ENCODE measurements at places on chromosomes 3 and 15. TPM values are rescaled to one million over a fixed set of nuclear protein-coding genes. Genes with fewer than 3 reads are reported as not detected.
A peak's percentile ranks its signal among the peaks of the same experiment; 100 is the strongest.

PDZRN3 gene
- 143 TPM for total RNA-seq

REC114 gene
- total RNA-seq: not detected

CADPS gene
- total RNA-seq: 7.7 TPM

FEZF2 gene
- 0.62 TPM for total RNA-seq

HESX1 gene
- 0.23 TPM for total RNA-seq

LHFPL4 gene
- total RNA-seq: 0.28 TPM

- no peak for DNase-seq
Observed at GRCh38 chr15:39736412-39737195, 46.0 kb downstream of the FSIP1 start.

GRCh38 chr3:88150371-88150770 is 612 bp downstream of the C3orf38 start:
- DNase-seq: no peak

DNA sequence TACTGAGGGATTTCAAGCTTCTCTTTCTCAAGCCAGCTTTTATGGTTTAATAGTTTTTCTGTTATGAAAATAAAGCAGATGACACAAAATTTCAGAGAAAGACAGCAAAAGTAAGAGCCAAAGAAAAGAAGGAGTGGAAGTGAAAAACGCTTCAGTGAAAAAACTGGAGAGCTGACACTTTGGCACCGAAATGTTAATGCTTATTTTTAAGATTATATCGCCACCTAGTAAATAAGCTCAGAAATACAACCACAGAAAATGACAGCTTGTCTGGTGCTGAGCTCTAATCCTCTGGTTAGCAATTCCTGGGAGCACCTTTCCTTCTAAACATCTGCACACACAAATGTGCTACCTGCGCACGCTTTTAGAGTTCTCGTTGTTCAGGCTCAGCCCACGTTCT is 101.6 kb downstream of the ZPLD1 start:
- peak; percentile 4 for DNase-seq

GRCh38 chr3:53740956-53741355 is 105.3 kb downstream of the CHDH start:
- DNase-seq: no peak

DNA sequence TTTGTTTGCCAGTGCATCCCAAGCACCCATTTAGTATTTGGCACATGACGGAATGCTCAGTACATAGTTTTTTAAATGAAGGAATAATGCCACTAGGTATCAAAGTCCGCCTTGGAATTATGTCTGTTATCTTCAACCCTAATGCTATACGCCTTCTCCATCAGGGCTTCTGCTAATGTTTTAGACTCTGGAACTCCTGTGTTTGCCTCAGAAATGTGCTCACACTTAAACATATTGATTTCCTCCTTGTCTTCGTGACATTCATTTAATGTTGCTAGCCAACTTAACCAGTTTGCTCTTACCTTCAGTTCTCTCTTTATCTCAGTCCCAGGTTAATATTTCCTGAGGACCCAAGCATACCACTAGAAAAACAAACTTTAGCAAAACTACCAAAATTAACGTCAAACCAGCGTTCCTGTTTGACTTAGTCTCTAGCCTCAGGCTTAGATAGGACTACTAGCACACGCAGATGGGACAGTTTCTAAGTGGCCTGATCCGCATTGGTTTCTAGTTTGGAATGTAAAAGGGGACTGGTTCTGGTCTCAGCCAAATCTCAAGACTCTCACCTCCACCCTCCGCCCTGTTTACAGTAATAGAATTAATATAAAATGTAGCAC is 81.4 kb downstream of the IL1RAP start:
- no peak for DNase-seq

GRCh38 chr3:129794311-129795185 is 99.0 kb downstream of the TMCC1 start:
- DNase-seq: peak; percentile 24

DNA sequence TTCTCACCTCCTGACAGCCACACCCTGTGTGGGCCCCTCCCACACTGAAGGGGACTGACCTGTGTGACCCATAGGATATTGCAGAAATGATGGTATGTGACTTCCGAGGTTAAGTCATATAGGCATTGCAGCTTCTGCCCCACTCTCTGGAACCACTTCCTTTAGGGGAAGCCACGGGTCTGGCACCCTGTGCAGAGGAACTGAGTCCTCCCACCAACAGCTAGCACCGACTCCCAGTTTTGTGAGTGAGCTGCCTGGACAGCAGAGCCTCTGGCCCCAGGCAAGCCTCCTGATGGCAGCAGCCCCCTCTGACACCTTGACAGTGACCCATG is 24.6 kb upstream of the SLC6A6 start:
- no peak for DNase-seq

DNA sequence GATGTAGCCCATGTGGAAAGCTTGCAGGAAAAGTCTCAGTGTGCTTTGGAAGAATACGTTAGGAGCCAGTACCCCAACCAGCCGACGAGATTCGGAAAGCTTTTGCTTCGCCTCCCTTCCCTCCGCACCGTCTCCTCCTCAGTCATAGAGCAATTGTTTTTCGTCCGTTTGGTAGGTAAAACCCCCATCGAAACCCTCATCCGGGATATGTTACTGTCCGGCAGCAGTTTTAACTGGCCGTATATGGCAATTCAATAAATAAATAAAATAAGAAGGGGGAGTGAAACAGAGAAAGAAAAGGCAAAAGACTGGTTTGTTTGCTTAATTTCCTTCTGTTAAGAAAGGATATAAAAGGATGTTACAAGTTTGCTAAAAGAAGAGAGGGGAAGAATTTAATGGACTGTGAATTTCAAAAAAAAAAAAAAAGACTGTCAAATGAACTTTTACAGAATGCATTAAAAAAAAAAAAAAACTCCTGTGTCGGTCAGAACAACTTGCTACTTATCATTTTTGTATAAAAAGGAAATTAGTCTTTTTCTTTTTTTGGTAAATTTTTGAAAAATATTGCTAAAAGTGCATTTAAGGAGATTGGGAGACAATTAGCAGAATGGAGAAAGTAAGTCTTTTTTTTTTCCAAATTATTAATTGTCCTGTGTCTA is 7.0 kb downstream of the NR2F2 start:
- DNase-seq: no peak

DNA sequence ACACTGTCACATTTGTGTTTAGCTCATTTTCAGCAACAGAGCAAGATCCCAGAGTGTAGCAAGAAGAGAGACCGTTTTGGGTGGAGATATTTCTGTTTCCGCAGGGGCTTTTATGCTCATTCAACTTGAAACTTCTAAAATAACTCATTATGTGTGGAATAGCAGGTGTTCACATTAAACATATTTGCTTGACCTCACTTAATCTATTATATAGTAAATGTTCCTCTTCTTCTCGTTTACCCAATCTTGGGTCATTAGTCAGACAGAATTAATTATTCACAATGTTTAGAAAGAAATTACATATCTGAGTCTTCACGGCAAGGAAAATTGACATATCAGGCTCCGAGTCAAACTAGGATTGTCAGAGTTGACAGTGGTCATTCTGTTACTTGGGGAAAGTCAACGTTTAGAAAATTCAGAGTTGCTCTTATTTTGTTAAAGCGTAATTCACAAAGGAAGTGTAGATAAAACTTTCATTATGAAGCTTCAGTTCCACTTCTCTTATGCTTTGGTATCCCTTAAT is 222.9 kb downstream of the TPRG1 start:
- no peak for DNase-seq

- DNase-seq: no peak
Observed at GRCh38 chr15:95559875-95560394, 770.6 kb upstream of the NR2F2 start.

DNA sequence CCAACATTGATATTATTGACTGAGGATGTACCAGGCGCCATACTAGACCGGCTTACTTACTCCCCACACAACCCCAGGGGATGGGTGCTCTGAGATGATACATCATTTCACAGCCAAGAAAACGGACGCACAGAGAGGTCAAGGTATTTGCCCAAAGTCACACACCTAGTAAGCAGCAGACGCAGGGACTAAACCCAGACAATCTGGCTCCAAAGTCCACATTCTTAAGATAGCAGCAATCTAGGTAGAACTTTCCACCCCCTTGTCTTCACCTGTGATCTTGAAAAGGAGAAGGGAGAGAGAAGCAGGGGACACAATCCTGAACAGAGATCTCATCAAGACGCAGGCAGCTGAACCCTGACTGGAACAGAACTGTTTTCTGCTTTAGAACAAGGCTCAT is 200.6 kb downstream of the XXYLT1 start:
- no peak for DNase-seq

DNA sequence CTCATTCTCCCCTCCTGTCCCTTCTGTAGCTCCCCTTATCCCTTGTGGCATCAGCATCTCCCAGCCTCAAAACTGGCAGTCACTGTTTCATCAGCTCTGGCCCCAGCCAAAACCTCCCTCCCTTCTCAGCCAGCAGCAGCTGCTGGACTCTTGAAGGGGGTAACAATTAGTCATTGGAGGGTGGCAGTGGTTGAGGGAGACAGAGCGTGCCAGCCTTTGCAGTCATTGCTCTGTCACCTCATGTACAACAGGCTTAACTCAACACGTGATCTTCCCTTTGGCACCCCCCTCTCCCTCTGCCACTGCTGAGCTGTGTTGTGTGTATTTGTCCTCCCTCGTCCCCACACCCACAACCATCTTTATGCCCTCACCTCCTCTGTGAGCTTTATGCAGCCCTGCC is 28.2 kb downstream of the RBP2 start:
- DNase-seq: no peak

DNA sequence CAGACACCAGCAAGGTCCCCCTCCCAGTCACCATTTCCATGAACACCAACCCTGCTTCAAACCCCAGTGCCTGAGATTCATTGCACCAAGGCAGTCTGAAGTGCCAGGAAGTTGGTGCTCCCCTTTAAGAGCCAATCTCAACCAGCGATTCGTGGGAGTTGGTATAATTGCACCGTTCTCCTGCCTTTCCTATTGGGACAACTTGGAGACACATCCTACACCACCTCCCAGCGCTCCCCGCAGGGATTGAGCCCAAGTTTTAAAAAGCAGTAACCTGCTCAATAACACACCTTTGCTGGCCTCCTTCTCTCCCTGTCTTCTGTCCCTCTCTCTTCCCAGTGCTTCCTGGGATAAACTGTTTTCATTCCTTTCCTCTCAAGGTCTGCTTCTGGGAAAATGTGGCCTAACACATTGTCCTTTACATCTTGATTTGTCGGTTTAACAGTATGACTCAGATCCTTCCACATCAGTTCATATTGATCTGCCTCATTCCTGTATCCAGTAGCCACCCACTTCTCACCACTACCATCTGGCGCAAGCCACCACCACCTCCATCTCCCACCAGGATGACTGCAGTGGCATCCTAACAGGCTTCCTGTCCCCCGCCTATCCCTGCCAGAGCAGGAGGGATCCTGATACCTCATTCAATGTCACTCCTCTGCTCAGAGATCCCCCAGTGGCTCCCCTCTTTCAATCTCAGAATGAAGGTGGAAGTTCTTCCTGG is 37.8 kb upstream of the HRH1 start:
- DNase-seq: no peak

GRCh38 chr15:41501191-41501917 is 7.7 kb downstream of the ITPKA start:
- no peak for DNase-seq

DNA sequence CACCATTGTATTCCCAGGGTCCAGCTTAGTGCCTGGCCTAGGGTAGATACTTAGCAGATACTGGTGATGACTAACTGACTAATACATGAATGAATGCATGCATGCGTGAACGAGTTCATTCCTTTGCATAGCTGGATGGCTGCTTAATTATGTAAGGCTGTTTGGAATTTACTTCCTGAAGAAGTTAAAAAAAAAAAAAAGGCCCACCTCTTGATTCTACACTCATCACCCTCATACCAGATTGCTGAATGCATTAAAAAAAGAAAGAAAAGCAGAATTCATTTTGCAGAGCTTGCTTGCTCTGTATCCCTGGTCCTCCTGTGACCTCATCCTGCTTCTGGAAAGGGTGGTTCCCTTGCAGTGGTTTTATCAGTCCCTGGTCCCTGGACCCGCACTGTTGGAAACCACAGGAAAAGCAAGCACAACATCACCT is 277.6 kb upstream of the CFAP20DC start:
- DNase-seq: no peak

- no peak for DNase-seq
Observed at GRCh38 chr3:27528791-27529190, 44.6 kb upstream of the SLC4A7 start.

GRCh38 chr3:179840985-179841384 is 188.1 kb downstream of the USP13 start:
- no peak for DNase-seq

DNA sequence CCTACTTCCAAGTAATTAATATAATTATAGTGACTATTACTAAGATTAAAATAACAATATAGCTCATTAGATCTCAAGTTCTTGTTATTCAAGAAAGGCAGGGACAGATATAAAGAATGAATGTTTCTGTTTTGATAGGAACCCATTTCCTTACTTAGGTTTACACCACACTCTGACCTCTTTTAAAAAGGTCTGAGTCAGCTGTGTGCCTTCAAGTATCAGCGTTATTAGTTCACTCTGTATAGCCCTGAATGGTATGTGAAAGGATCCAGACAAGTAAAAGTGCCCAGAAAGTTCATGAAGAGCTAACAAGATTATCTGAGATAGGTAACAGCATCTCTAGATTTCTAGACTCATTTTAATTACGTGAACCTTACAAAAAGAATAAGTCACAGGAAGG is 28.9 kb downstream of the PDCD10 start:
- DNase-seq: no peak

DNA sequence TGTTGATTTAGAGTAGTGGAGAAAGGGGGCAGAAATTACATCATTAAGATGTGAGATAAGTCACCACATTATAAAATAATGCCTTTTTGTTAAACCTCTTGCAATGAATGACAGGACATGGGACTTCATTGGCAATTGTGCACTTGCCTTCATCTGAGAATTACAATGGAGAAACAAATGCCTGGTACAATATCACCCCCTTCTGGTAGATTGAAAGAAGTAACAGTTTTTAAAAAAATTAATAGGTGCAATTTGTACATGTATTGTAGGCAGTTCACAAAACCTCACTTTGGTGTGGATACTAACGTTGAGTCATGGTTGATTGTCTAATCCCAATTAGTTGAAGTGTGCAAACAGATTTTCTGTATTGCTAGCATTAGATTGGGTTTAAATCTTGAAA is 4.6 kb upstream of the P2RY14 start:
- DNase-seq: no peak

DNA sequence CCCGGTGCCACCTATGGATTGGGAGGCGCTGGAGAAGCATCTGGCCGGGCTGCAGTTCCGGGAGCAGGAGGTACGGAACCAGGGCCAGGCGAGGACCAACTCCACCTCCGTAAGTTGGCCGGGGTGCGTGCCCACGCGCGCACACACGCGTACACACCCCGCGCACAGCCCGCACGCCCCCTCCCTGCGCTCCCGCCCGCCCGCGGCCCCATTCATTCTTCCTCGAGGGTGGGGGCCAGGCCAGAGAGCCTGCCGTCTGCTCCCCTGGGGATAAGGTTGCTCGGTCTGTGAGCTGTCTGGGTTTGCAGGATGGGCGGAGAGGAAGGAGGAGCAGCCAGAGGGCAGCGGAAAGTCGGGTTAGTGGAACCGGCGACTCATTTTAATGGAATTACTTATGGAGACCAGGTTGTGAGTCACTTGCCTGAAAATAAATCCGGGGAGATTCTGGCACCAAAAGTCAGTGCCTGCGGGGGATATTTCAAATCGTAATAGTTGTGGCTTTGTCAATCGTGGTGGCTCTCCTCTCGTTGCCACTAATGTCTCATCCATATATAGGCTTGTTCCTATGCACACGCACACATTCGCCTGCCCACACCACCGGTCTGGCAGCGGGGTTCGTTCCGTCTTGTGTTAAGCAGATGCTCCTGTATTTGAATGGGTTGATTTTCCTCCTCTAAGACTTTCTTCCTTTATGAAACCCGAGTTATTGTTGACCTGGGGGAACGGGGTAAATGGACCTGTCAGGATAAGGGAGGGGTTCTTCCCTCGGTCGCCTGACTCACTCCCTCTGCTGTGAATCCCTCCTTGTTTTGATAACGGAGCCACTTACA is 223.4 kb upstream of the IL12A start:
- DNase-seq: peak; percentile 73

All from prostate gland (tissue), 2 donors.